Stimulated activated CD4-positive, alpha-beta T cell treated with anti-CD3 and anti-CD28 coated beads, Interleukin-2, amount 100 ng/mL, for 48 hours (primary cell): ENCODE measurements at places on chromosomes 7 and 10.

GRCh38 chr7:100089458-100090196, 858 bp downstream of the COPS6 start:
- no peak for DNase-seq

GRCh38 chr7:90270431-90271178, 25.6 kb downstream of the CFAP69 start:
- DNase-seq = no peak

- DNase-seq = no peak
These were observed 615.9 kb upstream of the FOXK1 start for GRCh38 chr7:4066206-4066605.

DNA sequence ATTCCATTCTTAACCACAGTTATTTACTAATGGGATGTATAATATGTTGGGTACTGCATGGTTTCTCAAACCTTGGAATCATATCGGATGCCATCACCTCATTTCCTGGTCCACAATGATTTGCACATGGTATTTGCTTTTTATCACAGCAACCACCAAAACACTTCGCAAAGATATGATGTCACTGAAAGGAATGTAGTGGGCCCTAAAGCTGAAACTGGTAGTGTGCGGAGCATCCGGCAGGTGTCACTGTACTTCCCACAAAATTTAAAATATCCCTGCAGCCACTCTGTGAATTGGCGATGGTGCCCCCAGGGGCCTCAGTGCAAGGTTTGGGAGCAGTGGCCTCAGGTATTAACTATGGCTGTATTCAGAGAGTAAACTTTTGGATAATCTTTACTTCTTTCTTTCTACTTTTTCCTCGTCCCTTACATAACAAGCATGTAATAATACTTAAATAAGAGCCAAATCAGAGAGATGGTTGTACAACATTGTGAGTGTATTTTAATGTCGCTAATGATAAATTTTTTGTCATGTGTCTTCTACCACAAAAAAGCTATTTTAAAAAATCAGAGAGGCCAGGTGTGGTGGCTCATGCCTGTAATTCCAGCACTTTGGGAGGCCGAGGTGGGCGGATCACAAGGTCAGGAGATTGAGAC, 66.2 kb downstream of the FAM241B start:
- no peak for DNase-seq

DNA sequence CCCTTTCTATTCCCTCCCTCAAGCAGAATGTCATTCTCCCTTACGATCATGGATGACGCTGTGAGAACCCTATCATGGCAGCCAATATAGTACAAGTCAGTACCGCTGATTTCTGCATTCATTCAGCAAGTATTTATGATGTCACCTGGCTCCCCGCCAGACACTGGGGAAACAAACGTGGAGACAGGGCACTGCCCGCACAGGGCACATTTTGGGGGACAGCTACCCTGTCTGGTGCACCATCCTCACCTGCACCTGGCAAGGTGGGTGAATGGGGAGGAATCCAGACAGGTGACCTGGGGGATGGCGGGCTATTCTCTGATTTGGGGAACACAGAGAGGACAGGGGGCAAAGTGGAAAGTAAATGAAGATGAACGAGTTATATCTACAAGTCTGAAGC, 28.4 kb downstream of the MKI67 start:
- DNase-seq = no peak

DNA sequence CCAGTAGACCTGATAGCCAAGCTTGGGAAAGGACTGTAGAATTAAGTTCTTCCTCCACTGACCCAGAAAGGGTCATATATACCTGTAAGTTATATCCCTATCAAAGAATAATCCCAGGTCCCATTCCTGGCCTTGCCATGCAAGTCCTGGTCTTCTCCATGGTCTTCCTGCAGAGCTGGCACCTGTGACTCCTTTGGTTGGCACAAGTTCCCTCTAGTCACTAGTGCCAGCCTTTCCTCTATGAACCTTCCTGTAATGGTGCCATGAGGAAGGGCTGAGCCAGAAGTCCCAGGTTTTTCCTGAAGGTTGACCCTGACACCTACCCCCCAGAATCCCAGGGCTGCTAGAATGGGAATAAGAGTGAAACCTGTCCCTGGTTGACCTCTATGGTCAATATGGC, 54.1 kb upstream of the UNC5B start:
- DNase-seq = no peak

GRCh38 chr7:150928541-150928940, 49.6 kb downstream of the KCNH2 start:
- no peak for DNase-seq

DNA sequence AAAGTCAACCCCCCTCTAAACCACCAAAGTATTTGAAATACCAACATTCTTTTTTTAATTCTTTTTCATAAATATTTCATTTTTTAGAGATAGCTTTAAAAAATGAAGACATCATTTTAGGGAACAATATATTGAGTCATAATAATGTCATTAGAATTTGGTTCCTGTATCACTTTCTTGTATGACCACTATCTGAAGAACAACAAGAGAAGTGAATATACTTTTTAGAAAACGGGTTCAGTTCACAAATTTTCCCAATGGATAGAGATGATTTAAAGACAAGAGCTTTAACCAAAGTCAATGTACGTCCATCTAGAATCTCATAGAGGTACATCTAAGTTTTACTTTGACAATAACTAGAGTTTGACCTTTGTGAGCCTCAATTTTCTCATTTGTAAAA, 48.2 kb downstream of the CUBN start:
- DNase-seq = no peak

DNA sequence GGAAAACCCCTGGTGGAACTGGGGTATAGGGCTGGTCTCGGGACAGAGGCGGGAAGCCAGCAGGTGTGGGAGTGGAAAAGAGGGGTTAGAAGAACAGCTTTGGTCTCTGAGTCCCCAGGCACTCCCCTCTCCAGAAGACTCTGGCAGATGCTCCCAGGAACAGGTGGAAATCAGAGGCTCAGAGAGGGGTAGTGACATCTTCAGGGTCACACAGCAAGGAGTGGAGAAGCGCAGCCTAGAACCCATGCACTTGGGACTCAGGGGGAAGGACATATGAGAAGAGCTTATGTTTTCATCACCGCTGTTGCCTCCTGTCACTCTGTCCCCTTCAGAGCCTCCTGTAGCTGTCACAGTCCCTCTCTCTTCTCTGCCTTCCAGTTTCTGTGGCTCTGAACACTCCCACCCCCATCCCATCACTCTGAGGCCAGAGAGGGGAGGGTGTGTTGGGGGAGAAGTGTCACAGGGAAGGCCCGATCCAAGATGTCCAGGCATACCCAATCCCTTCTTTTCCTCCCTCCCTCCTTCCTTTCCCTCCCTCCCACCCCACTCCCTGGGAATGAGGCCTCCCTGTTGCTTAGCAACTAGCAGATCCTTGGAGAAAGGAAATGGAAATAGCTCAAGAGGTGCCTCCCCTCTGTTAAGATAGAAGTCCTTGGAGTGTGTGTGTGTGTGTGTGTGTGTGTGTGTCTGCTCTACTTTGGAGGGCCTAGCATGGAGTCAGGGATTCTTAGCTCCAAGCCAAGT, 32.0 kb downstream of the SRRM3 start:
- no peak for DNase-seq

GRCh38 chr7:6182993-6183392, 89.4 kb downstream of the CYTH3 start:
- DNase-seq = no peak

DNA sequence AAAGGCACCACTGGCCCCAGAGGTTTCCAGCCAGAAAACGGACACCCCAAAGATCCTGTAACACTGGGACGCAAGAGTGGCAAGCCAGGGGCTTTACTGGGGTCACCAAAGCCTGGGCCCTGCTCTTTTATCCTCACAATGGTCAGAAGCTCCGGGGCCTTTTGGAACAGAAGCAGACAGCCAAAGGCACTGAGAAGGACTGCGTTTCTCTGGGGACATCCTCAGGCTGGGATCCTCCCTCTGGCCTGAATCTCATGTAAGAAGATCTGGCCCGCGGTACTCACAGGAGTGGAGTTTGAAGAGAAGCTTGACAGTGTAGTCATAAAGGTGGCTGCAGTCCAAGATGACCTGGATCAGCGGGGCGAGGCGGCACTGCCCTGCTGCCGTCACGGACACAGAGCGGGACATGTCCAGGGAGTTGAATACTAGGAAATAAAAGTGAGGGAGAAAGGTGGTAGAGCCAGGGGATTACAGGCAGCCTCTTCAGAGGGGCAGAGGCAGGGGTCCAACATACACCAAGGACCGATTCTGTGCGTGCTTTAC, 81.4 kb downstream of the SPDYE5 start:
- no peak for DNase-seq

GRCh38 chr10:71087622-71088021, 124.7 kb upstream of the UNC5B start:
- no peak for DNase-seq

- DNase-seq = no peak
These were observed 606.6 kb upstream of the LRRN3 start for GRCh38 chr7:110484356-110484755.

DNA sequence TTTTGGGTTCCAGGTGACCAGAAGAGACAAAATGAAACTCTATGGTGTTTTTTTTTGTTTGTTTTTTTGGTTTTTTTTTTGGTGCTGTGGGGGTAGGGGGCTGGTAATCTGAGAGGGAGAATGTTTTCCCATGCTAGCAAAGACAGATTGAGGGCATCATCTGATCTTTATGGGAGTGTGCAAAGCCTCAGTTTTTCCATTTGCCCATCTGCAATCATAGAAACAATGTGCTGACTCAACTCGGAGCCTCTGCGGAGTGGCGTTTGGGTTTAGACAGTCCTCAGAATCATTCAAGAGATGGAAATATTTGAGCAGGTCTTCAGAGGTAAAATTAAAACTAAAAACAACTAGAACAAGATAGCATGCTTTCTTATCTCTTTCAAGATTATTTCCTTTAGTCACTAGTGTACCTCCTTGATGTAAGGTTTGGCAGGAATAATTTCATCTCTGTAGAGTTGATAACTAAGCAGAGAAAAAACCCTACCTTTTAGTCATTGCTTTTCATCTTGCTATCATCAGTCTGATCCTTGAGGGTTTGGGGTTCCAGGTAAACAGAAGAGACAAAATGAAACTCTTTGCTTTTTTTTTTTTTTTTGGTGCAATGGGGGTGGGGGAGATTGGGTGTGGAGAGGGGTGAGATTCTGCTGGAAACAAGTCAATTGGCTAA, 18.0 kb downstream of the CNNM2 start:
- no peak for DNase-seq
